ENCODE measurements at places on chromosomes 13 and 19. TPM values are rescaled to one million over a fixed set of nuclear protein-coding genes. Genes with fewer than 3 reads are reported as not detected.
A peak's percentile ranks its signal among the peaks of the same experiment; 100 is the strongest.

The ZNF586 gene
- total RNA-seq: 12.1 TPM

The MEDAG gene
- 23.6 TPM for total RNA-seq

The ZNF177 gene
- total RNA-seq: 3.6 TPM

The THSD8 gene
- not detected for total RNA-seq

DNA sequence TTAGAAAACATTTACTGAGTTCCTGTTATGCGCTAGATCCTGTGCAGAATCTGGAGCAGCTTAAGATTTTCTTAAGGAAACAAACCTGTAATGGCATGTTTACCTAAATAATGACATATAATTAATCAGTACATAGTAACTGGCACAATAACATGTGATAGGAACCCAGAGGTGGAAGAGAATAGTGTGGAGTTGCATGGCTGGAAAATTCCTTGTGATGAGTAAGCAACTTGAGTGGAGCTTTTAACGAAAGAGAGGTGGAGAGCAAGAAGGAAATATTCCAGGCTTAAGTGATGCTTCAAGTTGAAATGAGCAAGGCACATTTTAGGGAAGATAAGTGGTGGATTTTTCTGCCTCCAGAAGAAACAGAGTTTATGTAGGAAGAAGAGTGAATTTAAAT, 9.2 kb upstream of the GPC5 start:
- DNase-seq: no peak

DNA sequence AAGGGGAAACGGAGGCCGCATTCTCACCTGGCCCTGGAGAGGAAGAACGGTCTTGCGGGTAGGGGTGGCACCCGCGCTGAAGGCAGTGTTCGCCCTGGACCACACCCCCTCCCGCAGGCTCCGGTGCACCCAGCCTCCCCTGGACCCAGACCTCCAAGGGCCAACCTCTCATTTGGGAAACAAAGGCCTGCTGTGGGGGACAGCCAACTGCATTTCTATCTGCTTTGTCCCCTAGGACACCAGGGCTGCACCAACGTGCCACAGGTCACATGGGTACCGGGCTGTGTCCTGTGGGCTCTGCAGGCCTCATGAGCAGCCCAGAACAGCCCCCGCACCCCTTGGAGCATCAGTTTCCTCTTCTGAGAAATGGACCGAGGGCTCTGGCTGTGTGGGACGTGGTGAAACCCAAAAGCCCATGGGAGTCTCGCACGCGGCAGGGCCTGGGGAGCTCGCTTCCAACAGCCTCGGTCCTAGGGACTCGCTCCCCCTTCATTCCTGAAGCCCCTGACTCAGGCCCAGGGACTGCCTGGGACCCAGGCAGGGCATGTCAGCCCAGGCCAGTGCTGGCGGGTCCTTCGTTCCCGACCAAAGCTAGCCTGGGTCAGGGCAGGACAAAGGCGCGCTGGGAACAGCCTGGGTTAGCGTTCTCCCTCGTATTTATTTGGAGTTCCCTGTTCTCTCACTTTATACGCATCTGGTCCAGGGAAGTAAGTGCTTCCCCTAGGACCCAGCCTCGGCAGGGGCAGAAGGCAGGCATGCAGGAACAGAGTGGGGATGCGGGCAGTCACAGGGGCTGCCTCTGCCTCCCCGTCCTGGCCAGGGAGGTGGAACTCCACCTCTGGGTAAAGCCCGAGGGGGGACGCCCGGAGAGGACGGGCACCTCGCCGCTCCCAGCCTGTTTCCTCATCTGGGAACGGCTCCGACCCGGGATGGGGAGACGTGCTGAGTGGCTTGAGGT, 4.6 kb downstream of the TCF3 start:
- no peak for DNase-seq

DNA sequence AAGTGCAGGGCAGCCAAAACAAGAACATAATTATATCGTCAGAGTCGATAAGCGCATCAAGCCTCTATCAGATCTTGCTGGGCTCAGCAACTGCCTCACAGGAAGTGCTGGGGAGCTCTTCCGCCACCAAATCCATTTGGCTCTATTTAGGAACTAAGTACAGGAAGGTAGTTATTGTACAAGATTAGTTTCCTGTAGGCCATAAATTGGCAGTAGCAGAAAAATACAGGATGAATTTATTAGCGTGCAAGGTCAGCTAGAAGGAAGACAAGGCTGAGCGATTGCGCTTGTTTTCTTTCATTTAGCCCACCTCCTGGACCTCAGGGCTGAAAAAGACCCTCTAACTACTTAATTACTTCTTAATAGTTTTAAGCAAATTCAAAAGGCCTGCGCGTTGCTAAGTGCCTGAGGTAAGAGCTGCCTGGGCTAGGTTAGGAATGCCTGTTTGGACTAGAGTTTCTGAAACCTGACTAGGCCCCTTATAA, 118.5 kb downstream of the IRS2 start:
- DNase-seq: peak; percentile 39

DNA sequence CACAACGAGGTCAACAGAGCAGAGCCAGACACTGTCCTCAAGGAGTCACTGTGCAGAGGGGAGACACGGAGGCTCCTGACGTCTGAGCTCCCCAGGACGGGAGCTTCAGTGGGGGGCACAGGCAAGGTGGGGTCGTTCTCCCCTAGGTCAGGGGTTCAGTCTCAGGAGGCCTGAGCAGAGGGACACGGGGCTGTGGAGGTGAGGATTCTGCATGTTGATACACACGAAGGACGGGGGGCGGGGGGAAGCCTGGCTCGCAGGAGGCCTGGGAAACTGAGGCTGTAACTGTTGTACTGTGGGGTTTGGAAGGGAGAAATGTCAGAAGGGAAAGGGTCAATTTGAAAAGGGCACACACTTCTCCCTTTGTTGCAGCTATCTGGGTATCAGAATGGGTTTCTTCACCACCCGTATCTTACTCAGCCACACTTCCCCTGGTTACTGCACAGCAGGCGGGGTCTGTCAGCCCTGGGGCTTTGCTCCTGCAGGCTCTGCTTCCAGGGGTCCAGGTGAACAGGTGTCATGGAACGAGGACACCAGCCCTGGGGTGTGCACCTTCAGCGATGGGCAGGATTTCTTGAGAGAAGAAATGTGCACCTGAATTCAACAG, 748 bp upstream of the SIGLEC8 start:
- no peak for DNase-seq

DNA sequence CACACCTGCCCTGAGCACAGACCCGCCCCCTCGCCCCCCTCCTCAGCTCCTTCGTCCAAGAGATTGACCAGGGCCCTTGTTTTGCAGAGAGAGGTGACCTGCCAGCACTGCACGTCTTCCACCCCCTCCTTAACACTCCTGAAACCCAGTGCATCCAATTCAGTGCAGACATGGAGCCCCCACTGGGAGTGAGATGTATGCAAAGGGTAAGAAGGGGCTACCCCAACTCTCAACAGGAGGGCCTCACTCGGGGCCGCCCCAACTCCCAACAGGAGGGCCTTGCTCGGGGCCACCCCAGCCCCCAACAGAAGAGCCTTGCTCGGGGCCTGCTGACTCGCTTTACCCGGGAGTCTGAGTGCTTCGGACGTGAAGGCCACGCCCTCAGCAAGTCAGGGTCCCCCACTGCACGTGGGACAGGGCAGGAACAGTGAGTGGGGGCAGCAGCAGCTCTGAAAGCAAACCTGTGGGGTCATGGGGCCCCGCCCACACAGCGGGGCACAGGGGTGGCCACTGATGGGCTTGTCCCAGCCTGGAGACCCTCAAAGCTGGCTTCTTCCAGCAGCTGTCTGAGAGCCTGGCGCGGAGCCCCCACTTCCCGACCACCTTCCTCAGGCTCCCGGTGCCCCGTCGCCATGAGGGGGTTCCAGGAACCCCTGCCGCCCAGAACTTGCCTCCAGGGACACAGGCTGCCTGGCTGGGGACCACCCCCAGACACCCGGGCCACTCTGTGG, 5.6 kb downstream of the CACTIN start:
- no peak for DNase-seq

- no peak for DNase-seq
Observed at GRCh38 chr13:101631395-101631794, 178.9 kb downstream of the ITGBL1 start.

- DNase-seq: no peak
Observed at GRCh38 chr13:79003989-79004898, 345.3 kb upstream of the OBI1 start.

- no peak for DNase-seq
Observed at GRCh38 chr13:75931116-75931515, 295.0 kb downstream of the LMO7 start.

GRCh38 chr19:50046649-50047503, 21.1 kb downstream of the ZNF473 start:
- no peak for DNase-seq

DNA sequence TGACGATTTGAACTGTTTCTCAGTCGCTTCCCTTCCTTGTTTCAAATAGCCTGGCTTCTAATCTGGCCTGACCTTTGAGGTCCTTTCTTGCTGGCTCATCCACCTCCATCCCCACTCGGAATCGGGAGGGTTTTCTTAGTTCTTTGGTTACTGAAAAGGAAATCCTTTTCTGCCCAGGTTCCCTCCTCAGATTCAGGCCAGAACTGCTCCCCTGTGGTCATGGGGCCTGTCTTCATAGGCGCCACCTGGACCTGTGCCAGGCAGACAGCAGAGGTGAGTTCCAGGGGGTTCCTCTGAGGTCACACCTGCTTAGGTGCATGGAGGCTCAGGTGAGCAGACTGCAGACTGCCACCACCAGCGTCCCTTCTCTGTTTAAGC, 62.4 kb downstream of the AKAP11 start:
- no peak for DNase-seq

GRCh38 chr13:45747071-45747470, 45.0 kb downstream of the CBY2 start:
- DNase-seq: no peak

DNA sequence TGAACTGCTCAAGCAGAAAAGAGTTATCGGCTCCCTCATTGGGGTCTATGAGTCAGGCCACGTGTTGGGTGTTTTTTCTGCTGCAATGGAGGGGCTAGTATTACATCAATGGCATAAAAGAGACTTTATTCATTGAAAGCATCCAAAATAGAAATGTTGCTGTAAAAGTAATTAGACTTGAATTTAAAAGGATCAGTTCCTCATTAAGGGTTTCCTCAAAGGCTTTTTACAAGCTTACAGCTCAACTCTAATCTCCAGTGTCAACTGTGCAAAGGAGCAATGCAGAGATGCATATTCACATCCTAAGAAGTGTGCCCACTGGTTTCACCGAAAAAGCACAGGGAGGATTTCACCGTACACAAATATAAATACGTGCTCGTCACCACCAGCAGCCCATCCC, 300.3 kb downstream of the FOXO1 start:
- DNase-seq: no peak

- DNase-seq: no peak
Observed at GRCh38 chr13:112170823-112171569, 104.0 kb downstream of the SOX1 start.

- peak; percentile 97 for DNase-seq
Observed at GRCh38 chr19:7340959-7341837, 7.5 kb upstream of the ARHGEF18 start.

- no peak for DNase-seq
Observed at GRCh38 chr13:36882829-36883390, 37.1 kb downstream of the SMAD9 start.

DNA sequence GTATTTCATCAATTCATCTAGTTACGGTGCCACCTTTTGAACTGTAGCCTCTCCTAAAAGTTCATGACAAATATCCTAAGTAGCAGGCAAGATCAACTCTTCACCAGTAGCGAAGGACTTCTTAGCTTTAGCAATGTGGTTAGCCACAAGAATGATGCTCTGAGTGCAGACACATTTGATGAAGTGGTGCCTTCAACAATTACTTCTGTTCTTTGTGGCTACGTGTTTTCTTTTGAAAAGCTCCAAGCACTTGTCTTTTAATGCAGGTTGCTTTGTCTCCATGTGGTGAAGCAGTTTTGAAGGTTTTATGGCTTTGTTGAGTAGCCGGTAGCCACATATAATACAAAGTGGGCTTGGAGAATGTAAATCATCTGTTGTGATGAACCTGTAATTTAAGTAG, 194.7 kb downstream of the B3GLCT start:
- no peak for DNase-seq

DNA sequence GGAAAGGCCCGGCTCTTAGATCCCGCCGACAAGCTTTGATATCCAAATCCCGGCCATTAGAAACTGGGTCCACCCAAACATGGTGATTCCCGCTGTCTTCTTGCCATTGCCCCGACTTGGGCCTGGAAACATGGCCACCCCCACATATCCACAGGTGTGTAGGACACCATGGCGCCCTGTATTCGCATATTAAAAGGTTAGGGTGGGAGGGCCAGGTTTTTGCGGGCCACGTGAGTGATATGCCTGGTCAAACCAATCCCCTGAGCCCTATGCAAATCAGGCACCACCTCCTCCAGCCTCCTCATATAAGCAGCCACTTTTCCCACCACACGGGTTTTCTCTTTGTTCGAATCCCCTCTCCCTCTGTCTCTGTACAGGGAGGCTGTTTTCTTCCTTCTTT, 766.4 kb downstream of the UQCRFS1 start:
- DNase-seq: no peak

DNA sequence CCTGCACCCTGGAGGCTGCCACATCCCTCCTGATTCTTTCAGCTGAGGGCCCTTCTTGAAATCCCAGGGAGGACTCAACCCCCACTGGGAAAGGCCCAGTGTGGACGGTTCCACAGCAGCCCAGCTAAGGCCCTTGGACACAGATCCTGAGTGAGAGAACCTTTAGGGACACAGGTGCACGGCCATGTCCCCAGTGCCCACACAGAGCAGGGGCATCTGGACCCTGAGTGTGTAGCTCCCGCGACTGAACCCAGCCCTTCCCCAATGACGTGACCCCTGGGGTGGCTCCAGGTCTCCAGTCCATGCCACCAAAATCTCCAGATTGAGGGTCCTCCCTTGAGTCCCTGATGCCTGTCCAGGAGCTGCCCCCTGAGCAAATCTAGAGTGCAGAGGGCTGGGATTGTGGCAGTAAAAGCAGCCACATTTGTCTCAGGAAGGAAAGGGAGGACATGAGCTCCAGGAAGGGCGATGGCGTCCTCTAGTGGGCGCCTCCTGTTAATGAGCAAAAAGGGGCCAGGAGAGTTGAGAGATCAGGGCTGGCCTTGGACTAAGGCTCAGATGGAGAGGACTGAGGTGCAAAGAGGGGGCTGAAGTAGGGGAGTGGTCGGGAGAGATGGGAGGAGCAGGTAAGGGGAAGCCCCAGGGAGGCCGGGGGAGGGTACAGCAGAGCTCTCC, 6.9 kb upstream of the CEACAM5 start:
- peak; percentile 84 for DNase-seq

DNA sequence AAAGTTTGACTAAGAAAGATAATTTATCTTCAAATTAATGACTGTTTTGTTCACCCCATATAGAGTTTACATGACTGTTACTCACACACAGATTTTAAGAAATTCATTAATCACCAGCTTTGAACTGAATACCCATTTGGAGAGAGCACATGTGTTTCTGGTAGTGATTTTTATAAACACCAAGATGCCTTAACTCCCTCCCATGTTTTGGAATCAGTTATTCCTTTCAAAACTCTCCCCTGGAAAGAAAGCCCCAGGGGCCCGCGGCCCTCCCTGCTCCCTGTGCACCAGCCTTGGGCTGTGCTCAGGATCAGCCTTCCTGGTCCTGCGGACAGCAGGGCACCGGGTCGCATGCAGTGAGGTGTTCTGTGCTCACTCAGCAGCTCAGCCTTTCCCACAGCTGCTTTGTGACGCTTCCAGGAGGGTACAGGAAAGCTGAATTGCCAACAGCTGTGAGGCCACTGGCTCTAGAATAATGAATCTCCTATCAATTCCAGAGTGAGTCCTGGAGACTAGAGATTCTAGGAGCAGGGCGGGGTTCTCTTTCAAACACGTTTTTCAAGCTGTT, 483.2 kb downstream of the EFNB2 start:
- no peak for DNase-seq

- no peak for DNase-seq
Observed at GRCh38 chr13:112764864-112765561, 75.2 kb downstream of the ATP11A start.

All from esophagus muscularis mucosa (tissue), 4 donors.